Large intestine (tissue), 12 donors: ENCODE measurements at places on chromosomes 3 and 15. TPM values are rescaled to one million over a fixed set of nuclear protein-coding genes. Genes with fewer than 3 reads are reported as not detected.

The LMAN1L gene
- polyA plus RNA-seq = not detected

The CORO2B gene
- polyA plus RNA-seq = 5.4 TPM

GRCh38 chr3:100915706-100916495 lies 77.3 kb downstream of the ABI3BP start:
- H3K27ac ChIP-seq = no peak overlapping the region
- no peak for DNase-seq
- H3K4me1 ChIP-seq = no peaks in the 10 kb centered on the region
- no peaks in the 10 kb centered on the region for H3K36me3 ChIP-seq
- H3K4me3 ChIP-seq = no peak overlapping the region

The SEMA6D gene
- 63.7 TPM for polyA plus RNA-seq

DNA sequence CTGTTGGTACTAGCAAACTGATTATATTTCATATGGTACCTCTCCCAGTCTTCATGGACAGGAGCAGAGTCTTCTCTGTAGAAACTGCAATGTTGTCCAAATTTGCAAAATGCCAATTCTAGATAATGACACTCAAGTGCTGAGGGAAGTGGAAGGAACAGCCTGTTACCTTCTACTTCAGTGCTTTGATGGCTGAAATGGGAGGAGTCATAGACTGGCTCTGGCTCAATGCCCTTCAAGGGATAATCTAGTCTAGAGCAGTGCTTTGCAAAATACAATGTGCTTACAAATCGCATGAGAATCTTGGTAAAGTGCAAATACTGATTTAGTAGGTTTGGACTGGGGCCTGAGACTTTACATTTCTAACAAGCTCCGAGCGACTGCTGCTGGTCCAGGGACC lies 51.7 kb upstream of the ACP3 start:
- no peak overlapping the region for H3K27ac ChIP-seq
- H3K4me3 ChIP-seq = no peak overlapping the region
- H3K4me1 ChIP-seq = peaks cover 12% of the 10 kb centered on the region
- DNase-seq = no peak
- H3K36me3 ChIP-seq = no peaks in the 10 kb centered on the region
- H3K27me3 ChIP-seq = no peaks in the 10 kb centered on the region

The TMC3 gene
- polyA plus RNA-seq = 6.2 TPM

GRCh38 chr15:89072277-89072869 lies 15.9 kb upstream of the ABHD2 start:
- H3K27ac ChIP-seq = no peak overlapping the region
- peaks cover 3% of the 10 kb centered on the region for H3K4me1 ChIP-seq
- H3K27me3 ChIP-seq = no peaks in the 10 kb centered on the region
- H3K4me3 ChIP-seq = no peak overlapping the region
- no peak for DNase-seq

DNA sequence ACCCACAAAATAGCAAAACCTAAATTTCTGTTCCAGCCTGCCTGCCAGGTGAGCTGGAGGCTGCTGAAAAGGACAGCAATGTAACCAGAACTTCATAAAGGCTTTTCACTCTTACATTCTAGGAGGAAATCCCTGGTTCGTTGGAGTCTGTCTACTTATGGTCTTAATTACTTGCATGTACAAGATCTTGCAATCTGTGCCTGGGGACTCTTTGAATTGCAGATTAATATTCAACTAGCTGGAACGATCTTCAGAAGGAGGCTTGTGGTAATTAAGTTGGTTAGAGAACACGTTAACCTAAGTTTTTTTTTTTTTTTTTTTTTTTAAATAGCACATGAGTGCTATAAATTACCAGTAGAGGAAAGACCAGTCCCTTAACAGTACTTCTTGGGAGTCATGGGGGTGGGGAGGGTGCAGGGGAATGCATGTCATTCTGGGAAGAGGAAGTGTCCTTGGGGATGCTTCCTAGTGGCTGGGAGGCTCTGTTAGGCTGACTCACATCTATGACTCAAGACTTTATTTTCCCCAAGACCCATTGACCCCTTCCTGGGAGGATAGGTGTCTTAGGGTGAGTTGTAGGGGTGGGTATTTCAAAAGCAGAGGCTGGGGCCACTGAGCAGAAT lies 139.8 kb downstream of the RAB11A start:
- H3K27ac ChIP-seq = peak overlapping the region; percentile 63
- peaks cover 21% of the 10 kb centered on the region for H3K4me1 ChIP-seq
- DNase-seq = peak; percentile 90

The CYP11A1 gene
- polyA plus RNA-seq = 0.55 TPM

The ACOX2 gene
- polyA plus RNA-seq = 96.9 TPM

DNA sequence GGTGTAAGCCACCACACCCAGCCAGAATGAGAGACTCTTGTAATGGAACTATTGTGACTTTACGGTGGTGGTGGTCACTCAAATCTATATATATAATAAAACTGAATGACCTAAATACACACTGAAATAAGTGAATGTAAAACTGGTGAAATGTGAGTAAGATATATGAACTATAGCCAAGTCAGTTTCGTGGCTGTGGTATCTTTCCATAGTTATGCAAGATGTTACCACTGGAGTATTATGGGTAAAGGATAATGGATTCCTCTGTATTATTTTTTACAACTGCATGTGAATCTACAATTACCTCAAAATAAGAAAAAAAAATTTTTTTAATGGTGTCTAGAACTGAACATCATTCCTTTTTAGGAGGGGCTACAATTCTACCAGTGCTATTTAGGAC lies 21.9 kb downstream of the PIK3CB start:
- no peaks in the 10 kb centered on the region for H3K27me3 ChIP-seq
- no peaks in the 10 kb centered on the region for H3K36me3 ChIP-seq
- DNase-seq = no peak
- peaks cover 14% of the 10 kb centered on the region for H3K4me1 ChIP-seq

The KY gene
- polyA plus RNA-seq = 3.1 TPM

The GP9 gene
- 0.18 TPM for polyA plus RNA-seq

- H3K4me1 ChIP-seq = peaks cover 33% of the 10 kb centered on the region
- peak; percentile 35 for DNase-seq
- H3K4me3 ChIP-seq = no peak overlapping the region
- no peaks in the 10 kb centered on the region for H3K36me3 ChIP-seq
These were observed 48.8 kb downstream of the WWTR1 start for GRCh38 chr3:149608987-149609386.

The IL16 gene
- 8.1 TPM for polyA plus RNA-seq

- no peaks in the 10 kb centered on the region for H3K36me3 ChIP-seq
- no peak overlapping the region for H3K4me3 ChIP-seq
- H3K27me3 ChIP-seq = no peaks in the 10 kb centered on the region
- peak; percentile 96 for DNase-seq
- H3K4me1 ChIP-seq = peaks cover 9% of the 10 kb centered on the region
These were observed 60.1 kb upstream of the DAZL start for GRCh38 chr3:16665282-16665741.

The MGLL gene
- 22.8 TPM for polyA plus RNA-seq

GRCh38 chr15:36090286-36090946 lies 489.0 kb upstream of the CDIN1 start:
- H3K4me3 ChIP-seq = no peak overlapping the region
- H3K36me3 ChIP-seq = no peaks in the 10 kb centered on the region
- DNase-seq = no peak

DNA sequence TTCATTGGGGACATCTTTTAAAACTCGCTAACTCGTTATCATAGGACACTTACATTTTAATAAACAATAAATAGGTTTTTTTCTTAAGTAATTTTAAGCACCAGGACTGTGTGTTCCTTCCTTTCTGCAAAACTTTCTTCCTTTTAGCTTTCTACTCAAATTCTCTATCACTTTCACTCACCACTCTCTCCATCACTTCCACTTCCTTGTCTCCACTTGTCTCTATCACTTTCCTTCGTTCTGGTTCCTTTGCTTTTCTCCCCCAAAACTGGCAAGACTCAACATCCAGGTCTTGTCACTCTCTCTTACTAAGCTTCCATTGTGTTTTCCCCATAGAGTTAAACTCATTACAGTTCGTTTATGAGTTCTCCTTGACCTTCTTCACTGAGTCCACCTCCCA lies 99.0 kb downstream of the ZPLD1 start:
- H3K4me1 ChIP-seq = no peaks in the 10 kb centered on the region
- H3K27ac ChIP-seq = no peak overlapping the region
- DNase-seq = no peak
- H3K36me3 ChIP-seq = no peaks in the 10 kb centered on the region

GRCh38 chr15:29418178-29418577 lies 148.6 kb upstream of the NSMCE3 start:
- H3K36me3 ChIP-seq = no peaks in the 10 kb centered on the region
- H3K4me1 ChIP-seq = no peaks in the 10 kb centered on the region

GRCh38 chr3:146375219-146375618 lies 94.1 kb downstream of the PLSCR2 start:
- H3K27me3 ChIP-seq = no peaks in the 10 kb centered on the region
- no peaks in the 10 kb centered on the region for H3K4me1 ChIP-seq
- no peaks in the 10 kb centered on the region for H3K36me3 ChIP-seq
- no peak overlapping the region for H3K27ac ChIP-seq
